NCI-H82 (cell line): ENCODE measurements at places on chromosomes 4 and X.

GRCh38 chr4:4948370-4948769 lies 70.9 kb downstream of the CYTL1 start:
- no peak for DNase-seq

GRCh38 chr4:3393171-3393570 lies 48.6 kb upstream of the HGFAC start:
- DNase-seq, result no peak

- no peak for DNase-seq
Measured at GRCh38 chr4:77026322-77026704, 49.5 kb downstream of the CCNI start.

DNA sequence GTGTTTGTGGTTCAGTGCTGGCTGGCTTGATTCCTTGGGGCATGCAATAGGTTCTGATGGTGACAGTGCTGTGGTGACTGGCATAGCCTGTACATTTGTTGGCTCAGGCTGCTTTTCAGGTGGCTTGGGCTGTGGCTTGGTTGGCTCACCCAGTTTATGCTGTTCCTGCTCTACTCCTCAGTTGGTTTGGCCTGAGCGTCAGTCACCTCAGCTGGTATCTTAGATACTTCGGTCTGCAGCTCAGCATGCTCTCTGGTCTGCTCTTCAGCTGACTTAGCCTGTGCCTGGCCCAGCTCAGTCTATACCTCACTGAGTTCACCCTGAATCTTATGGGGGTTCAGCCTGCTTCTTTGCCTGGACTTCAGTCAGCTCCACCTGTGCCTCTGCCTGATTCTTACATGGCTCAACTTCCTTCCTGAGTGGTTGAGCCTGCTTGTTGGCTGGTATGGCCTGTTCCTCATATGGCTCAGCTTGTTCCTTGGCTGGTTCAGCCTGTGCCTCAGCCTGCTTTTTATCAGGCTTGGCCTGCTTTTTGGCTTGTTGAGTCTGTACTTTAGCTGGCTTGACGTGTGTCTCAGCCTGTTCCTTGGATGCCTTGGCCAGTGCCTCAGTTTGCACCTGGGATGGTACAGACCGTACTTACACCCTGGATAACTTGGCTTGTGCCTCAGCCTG lies 170.6 kb downstream of the MSN start:
- no peak for DNase-seq

GRCh38 chr4:92232566-92232965 lies 71.2 kb upstream of the GRID2 start:
- DNase-seq, result no peak

- DNase-seq, result no peak
Measured at GRCh38 chrX:48591255-48591791, 6.0 kb upstream of the WDR13 start.

- DNase-seq, result peak; percentile 73
Measured at GRCh38 chr4:64539234-64539849, 130.1 kb upstream of the TECRL start.

- no peak for DNase-seq
Measured at GRCh38 chr4:153589703-153590595, 94.1 kb upstream of the TLR2 start.

GRCh38 chr4:48028696-48029095 lies 12.1 kb downstream of the NIPAL1 start:
- DNase-seq, result no peak

GRCh38 chr4:121130326-121130660 lies 33.8 kb downstream of the TNIP3 start:
- peak; percentile 4 for DNase-seq

- DNase-seq, result no peak
Measured at GRCh38 chr4:109049926-109050325, 252.5 kb downstream of the COL25A1 start.

GRCh38 chr4:75714011-75714410 lies 10.4 kb upstream of the USO1 start:
- DNase-seq, result no peak

GRCh38 chr4:87356832-87357526 lies 34.0 kb downstream of the HSD17B11 start:
- DNase-seq, result no peak

GRCh38 chr4:90012918-90013317 lies 114.3 kb upstream of the CCSER1 start:
- no peak for DNase-seq

- no peak for DNase-seq
Measured at GRCh38 chr4:10639100-10639499, 45.5 kb downstream of the CLNK start.

- no peak for DNase-seq
Measured at GRCh38 chr4:19417256-19417655, 834.4 kb upstream of the SLIT2 start.

DNA sequence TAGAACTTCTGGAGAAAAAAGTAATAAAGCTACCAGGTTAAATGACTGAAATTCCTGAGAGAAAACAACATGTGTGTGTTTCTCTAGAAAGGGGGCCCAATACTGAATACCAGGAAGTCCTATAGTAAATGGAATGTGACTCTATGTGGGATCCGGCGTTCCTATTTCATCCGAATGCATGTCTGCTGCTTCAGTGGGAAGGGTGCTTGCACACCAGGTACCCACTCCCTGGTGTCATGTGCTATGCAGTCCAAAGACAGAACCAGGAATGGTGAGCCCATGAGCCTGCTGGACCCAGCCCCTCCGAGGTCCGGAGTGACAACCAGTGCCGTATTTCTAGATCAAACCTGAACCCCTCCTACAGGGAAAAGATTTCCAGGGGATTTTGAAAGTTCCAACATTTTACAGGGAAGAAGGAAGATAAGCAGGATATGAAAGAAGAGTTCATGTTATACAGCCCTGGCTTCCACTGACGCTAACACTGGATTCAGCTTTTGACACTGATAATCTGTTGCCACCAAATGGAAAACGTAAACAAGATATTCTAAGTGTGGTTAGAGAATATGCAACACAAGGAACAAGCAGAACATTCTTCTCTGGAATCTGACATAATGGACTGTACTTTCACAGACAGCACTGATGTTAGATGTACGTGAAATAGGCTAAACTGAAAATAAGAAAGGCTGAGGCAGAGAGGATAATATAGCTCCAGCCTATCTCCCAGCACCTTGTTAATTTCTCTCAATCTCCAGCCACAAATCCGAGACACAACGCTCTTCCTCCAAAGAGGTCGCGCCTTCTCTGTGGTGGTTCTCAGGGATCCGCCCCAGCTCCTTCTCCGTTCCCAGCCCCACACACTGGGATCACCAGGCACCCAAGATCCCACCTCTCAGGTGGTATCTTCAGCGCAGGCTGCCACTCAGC lies 725 bp upstream of the CXCL1 start:
- DNase-seq, result peak; percentile 18

- DNase-seq, result no peak
Measured at GRCh38 chr4:126130215-126130614, 815.5 kb downstream of the FAT4 start.

DNA sequence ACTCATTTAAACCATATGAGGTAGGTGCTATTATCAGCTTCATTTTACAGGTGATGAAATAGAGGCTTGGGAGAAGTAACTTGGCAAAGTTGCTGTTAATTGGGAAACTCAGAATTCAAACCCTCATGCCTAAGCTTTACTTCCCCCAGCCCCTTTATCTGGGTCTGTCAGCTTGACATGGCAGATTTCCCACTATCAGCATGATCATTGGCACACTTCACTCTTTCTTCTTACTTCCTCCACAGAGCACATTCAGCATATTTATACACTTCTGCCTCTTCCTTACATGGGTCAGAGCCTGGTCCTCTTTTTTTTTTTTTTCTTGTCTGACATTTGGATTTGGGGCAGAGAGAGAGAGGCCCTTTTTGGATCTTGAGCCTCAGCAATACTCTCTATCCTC lies 56.5 kb upstream of the ARX start:
- no peak for DNase-seq

DNA sequence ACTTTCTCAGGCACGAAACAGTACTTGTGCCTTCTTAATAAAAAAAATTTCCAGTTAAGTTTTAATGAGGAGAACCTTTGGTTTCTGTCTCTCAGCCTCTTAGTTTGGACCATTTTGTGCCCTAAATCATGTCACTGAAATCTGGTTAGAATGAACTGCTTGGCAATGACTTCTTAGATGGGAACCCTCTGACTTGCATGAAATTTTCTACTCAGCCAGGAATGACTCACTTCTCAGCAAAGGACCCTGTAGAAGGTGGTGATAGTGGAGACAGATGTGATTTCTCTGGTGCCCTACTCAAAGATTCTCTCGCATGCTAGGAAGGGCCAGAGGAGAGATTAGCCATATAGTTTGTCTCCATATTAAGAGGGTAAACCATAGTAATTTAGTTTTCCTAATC lies 50.5 kb downstream of the RASL11B start:
- no peak for DNase-seq

- DNase-seq, result peak; percentile 64
Measured at GRCh38 chrX:140501940-140502468, 2.9 kb downstream of the SOX3 start.

- no peak for DNase-seq
Measured at GRCh38 chr4:26127851-26128337, 192.9 kb upstream of the RBPJ start.

DNA sequence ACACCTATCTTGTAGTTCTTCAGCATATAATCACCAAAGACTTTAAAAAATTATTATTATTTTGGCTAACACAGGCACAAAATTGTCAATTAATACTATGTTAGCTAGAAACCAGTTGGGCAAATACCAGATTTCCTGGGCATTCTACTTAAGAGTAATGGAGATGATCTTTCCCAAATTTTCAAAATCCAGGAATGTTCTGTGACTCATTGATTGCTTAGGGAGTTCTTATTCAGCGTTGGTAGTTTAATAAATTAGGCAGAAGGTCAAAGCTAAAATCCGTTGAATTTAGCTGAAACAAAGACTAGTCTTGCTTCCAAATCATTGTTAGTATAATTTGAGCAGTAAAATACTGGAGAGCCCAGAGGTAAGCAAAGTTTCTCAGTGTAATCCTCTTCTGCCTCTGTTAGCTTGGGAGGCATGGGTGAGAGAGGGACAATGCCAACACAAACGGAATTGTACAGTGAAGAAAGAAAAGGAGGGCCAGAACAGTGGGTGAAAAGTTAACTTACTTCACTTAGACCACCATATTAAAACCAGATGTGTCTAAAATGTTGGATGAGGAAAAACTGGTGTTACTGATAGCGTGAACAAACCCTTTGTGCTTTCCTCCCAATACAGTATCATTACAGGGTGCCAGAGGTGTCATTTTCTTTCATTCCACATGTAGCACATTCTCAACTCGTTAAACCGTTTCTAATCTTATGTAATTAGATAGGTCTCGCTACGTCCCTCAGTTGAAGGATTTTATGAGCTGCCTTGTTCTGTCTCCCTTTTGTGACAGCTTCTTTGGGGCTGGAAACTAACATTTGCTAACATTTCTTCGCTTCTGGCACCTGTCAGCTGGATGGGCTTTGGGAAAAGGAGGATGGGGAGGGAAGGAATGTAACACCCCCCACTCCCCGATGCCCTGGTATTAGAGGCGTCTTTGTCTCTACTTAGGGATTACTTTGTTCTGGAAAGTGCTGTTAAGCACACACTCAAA lies 87.4 kb upstream of the CITED1 start:
- peak; percentile 70 for DNase-seq

DNA sequence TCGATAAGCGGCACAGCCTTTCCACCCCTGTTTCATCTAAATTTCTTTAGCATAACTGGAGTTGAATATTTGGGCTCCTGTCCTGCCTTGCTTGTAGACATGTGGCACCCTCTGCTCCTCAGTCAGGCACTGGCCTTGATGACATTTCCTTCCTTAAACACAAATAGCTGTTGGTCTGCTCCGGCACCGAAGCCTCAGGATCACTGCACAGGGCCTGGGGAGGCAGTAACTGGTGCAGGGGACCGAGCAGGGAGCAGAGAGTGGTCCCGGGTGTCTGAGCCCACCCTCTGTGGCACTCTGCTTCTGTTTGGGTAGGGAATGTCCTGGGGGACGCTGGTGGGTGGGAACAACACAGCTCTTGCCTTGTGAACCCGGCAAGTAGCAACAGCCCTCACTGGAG lies 13.6 kb downstream of the RGS12 start:
- no peak for DNase-seq

DNA sequence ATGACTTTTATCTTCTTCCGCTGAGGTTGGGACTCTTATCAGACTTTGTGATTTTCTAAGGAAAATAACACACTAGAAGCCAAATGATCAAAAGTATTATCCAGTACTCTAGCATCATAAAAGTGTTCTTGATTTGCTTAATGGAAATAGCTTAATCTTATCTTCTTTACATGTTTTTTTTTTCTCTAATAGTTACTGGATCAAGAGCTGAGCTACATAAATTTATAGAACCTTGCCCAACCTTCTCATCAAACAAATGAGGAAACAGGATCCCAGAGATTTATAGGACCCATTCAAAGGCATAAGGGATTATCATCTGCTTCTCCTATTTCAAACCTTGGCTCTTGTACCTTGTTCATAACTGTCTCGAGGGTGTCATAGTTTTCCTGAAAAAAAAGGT lies 68.3 kb upstream of the WDR17 start:
- no peak for DNase-seq

DNA sequence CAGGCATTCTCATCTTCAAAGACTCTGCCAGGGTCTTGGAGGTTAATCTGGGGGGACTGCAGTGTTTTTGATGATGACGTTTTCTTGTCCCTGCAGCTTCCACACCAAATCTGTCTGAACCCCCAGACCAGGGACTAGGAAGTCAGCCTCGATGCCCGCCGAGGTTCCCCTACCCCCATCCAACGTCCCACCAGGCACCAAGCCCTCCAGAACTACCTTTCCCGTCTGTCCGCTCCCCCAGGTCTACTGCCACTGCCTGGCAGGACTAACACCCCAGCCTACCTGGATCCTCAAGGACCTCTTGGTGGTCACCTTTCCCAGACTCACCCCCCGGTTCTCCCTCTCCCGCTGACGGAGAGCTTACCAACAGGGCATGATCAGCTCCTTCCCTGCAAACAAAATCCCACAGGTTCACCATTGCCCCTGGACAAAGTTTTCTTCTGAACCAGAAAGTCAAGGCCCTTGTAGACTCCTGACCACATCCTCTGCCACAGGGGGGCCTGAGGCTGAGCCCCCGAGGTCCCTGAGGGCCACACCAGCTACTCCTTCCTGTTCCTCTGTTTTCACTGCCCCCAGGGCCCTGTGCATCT lies 40.9 kb downstream of the HMX1 start:
- DNase-seq, result no peak

DNA sequence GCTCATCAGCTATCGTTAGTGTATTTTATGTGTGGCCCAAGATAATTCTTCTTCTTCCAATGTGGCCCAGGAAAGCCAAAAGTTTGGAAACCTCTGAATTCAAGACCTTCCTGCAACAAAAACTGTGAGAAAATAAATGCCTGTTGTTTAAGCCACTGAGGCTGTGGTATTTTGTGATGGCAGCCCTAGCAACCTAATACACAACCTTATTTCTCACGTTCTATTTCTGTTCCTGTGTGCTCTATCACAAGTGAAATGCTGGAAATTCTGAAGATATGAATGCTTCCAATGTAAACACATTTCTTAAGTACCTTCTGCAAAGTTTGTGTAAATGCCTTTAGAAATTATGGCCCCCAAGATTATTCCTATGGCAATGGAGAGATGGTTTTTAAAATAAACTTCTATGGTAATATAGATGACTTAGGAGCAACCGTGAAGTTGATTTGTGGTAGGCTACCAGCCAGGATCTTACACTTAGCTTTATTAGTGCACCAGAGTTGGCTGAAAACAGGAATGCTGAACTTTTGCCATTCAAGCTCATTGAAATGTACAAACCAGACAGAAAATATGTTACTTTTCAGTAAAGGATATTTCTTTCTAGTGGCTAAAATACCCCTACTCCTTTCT lies 148.0 kb downstream of the USP46 start:
- DNase-seq, result no peak
